Esophagus muscularis mucosa (tissue), 4 donors: ENCODE measurements at places on chromosomes 12 and 14. TPM values are rescaled to one million over a fixed set of nuclear protein-coding genes. Genes with fewer than 3 reads are reported as not detected.

Gene PRIM1
- 3.3 TPM for total RNA-seq

DNA sequence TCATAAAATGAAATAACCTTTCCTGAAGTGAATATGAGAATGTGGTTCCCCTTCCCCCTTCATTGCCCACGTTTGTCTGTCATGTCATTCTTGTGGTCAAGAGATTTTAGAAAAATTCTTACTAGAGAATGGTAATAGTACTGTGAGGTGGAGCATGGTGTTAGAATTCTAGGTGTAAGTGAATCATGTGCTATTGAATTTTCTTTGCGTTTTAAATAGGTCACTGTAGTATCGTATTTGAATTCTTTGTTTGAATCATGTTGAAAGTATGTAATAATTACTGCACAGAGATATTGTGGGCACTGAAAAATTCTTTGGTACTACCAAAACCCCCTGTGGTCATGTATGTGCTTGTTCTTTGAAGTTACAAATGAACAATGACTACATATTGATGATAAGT, 49.9 kb downstream of the FUT8 start:
- DNase-seq, result no peak

DNA sequence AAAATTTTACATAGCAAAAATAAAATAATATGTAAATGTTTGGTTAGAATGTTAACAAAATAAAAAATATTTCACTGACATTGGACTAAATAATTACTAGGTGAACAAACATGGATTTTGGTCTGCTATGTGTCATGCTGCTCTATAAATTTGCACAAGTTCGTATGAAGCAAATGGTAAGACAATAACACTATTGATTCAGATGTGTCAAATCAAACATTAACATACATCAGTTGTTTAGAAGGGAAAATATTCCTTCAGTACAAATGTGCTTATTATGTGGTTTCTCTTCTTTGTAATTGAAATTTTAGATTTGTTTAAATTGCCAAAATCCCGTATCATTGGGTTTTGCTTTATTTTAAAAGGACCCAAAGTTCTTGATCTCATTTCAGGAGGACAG, 46.9 kb downstream of the PAWR start:
- no peak for DNase-seq

GRCh38 chr12:109617491-109617890, 43.9 kb downstream of the MVK start:
- no peak for DNase-seq

DNA sequence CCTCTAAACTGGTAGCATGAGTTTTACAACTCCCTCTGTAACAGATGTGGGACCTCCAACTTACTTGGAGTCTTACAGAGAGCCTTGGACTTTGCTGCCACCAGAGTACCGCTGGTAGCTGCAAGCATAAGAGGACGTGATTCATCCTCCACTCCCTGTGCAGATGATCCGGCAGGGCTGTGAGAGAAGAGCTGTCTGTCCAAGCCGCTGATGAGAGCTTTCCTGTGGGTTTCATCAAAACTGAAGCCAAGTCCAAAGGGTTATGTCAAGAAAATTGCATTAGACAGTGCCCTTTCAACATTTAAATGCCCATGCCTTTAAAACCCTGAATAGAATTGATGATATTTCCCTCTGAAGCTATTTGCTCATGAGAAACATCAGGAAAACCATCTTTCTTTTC, 85.8 kb downstream of the LLPH start:
- peak; percentile 29 for DNase-seq

GRCh38 chr12:13713556-13714410, 267.6 kb downstream of the GRIN2B start:
- DNase-seq, result peak; percentile 66

DNA sequence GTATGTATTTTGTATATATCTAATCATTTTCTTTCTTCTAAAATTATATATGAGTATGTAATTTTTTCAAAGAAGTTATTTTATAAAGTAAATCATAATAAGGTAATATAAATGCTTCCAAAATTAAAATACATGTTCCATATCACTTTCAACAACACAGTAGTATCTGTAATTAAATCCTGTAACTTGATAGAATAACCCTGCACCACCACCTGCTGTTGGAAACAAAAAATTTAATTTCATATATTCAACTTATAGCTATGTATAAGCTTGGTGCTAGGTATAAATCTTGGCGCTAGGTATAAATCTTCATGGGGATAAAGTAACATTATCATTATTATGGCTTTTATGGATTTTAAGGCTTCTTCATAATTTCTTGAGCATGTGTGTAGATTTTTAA, 149.7 kb upstream of the DCN start:
- DNase-seq, result no peak

Gene SMIM41
- total RNA-seq, result 2.1 TPM

Gene DACT1
- 5.0 TPM for total RNA-seq

DNA sequence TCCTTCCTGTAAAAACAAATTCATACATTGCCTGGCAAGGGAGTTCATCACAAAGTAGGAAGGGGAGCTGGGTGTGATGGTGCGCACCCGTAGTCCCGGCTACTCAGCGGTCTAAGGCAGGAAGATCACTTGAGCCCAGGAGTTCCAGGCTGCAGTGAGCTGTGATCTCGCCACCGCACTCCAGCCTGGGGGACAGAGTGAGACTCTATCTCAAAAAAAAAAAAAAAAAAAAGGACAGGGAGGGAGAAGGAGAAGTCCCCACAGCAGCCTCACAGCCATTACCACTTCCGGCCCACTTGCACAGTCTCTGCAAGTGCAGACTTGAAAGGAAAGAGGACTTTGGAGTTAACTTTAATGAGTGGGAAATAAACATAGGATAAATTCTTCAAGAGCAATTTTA, 121.0 kb downstream of the FBXL14 start:
- no peak for DNase-seq

GRCh38 chr12:119182701-119183493, 4.2 kb downstream of the HSPB8 start:
- no peak for DNase-seq

Gene MAX
- total RNA-seq, result 69.3 TPM

GRCh38 chr12:124077701-124078100, 104.7 kb downstream of the ZNF664 start:
- DNase-seq, result no peak

DNA sequence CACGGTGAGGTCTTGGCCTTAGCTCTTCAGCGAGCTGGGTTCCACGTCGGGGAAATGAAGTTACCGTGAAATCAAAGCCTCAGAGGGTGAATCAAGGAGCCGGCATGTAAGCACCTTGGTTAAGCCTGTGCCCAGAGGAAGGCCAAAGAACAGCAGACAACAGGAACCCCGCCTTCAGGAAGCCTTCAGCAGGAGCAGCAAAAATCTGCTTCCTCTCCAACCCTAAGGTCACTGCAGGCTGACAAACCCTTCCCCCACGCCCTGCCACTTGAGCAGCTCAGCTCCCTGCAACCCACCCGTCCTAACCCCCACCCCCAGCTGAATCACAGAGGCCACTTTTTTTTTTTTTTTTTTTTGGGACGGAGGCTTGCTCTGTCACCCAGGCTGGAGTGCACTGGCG, 72.9 kb upstream of the LTA4H start:
- DNase-seq, result no peak

Gene PPP4R4
- 0.83 TPM for total RNA-seq

Gene TCL1A
- not detected for total RNA-seq

DNA sequence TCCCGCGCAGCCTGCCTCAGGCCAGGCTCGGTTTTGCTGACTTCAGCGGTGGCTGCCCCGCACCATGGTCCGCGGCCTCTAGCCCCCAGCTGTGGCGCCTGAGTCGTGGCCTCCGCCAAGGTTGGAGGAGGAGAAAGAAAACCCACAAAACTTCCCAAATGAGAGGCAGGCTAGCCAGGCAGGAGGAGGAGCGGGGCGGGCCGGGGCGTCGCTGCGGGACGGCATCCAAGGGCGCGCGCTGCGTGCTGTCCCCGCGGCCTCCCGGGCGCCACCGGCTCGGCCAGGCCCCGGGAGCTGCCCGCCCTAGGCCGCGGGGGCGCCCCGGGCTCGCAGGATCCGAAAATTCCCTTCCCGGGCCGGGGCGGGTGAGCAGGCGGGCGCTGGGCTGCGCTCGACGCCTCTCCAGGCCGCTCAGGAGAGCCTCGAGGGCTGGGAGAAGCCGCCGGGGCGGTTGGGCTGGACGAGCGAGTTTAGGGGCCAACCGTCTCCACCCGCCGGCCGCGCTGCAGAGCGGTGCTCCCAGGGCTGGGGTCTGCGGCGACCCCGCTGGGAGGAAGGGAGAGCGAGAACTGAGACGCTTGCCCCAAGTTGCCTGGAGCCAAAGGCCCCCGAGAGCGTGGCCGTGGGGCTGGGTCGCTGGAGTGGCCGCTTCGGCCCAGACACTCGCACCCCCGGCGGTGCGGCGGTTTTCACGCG, at the start of gene EFS:
TSS of gene EFS (minus strand) at position 137 of the 696 bp plus-strand sequence. CDS start 147 bp downstream, outside the sequence.
- DNase-seq, result no peak

Gene IL31
- not detected for total RNA-seq

Gene MGAT4C
- 0.42 TPM for total RNA-seq

DNA sequence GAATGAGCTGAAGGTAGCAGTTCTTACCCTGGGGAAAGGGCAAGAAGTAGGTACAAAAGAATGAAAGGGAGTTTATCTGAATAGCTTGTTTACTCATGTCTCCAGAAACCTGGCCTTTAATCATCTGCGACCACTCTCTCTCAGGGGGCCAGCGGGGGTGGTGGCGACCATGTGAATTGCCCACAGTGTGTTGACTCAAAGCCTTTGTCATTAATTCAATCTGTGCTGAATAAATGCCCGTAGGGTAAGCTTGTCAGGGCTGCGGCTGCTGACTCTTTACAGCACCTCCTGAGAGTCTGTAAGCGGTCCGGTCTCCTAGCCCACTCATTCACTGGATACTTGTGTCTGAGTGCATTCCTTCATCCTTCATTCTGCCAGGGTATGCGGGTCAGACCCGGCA, 874.4 kb downstream of the SLC6A15 start:
- DNase-seq, result no peak
